Pancreas (tissue), 10 donors: ENCODE measurements at places on chromosomes 5 and 9.

DNA sequence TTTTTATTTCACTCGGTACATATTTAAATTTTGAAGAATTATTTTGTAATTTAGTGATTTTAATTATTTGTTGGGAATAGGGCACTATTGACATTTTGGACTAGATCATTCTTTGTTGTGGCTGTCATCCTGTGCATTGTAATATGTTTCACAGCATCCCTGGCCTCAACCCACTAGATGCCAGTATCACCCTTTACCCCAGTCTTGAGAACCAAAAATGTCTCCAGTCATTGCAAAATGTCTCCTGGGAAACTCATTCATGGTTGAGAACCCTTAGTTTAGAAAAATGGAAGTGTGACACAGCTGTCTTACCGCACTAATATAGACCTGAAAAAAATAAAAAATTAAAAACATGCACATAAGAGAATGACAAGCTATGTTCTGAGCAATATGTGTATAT is 88.4 kb upstream of the CCDC152 start:
- H3K27ac ChIP-seq: no peak overlapping the region
- H3K4me3 ChIP-seq: no peak overlapping the region
- H3K4me1 ChIP-seq: no peaks in the 10 kb centered on the region
- H3K27me3 ChIP-seq: no peaks in the 10 kb centered on the region
- H3K36me3 ChIP-seq: no peaks in the 10 kb centered on the region

- no peaks in the 10 kb centered on the region for H3K27me3 ChIP-seq
- no peak overlapping the region for H3K27ac ChIP-seq
- H3K4me1 ChIP-seq: no peaks in the 10 kb centered on the region
- H3K4me3 ChIP-seq: no peak overlapping the region
- H3K36me3 ChIP-seq: no peaks in the 10 kb centered on the region
Measured at GRCh38 chr5:133713751-133714150, 101.4 kb upstream of the FSTL4 start.

DNA sequence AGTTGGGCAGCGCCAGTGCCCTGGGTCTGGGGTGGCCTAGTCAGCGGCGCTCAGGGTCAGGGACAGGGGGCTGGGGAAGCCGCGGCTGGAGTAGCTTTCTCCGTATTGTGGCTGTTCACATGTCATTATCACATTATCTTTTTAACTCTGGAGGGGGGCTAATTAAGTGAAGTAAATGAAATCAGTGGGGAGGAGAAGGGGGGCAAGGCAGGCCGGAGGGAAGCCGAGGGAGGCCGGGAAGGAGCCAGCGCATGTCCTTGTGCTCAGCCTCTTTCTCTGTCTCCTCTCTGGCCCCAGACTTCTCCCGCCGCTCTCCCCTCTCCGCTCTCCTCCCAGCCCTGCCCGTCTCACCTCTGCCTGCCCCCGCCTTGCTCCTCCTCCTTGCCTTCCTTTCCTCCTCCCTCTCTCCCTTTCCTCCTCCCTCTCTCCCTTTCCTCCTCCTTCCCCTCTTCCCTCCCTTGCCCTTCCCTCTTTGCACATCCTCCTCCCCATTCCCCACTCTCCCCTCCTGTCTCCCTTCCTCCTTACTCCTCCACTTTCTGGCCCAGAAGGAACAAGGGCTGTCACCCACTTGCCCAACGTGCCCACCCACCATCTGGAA is 38.7 kb downstream of the ASS1 start:
- no peak overlapping the region for H3K4me3 ChIP-seq
- H3K4me1 ChIP-seq: no peaks in the 10 kb centered on the region
- H3K27me3 ChIP-seq: no peaks in the 10 kb centered on the region

- no peak overlapping the region for H3K27ac ChIP-seq
- H3K4me1 ChIP-seq: no peaks in the 10 kb centered on the region
- no peak overlapping the region for H3K4me3 ChIP-seq
- no peak for DNase-seq
Measured at GRCh38 chr9:92504881-92505280, 22.6 kb upstream of the ASPN start.

GRCh38 chr5:89396278-89396954 is 513.4 kb upstream of the MEF2C start:
- H3K4me3 ChIP-seq: no peak overlapping the region
- no peaks in the 10 kb centered on the region for H3K27me3 ChIP-seq
- no peak for DNase-seq
- no peaks in the 10 kb centered on the region for H3K4me1 ChIP-seq

DNA sequence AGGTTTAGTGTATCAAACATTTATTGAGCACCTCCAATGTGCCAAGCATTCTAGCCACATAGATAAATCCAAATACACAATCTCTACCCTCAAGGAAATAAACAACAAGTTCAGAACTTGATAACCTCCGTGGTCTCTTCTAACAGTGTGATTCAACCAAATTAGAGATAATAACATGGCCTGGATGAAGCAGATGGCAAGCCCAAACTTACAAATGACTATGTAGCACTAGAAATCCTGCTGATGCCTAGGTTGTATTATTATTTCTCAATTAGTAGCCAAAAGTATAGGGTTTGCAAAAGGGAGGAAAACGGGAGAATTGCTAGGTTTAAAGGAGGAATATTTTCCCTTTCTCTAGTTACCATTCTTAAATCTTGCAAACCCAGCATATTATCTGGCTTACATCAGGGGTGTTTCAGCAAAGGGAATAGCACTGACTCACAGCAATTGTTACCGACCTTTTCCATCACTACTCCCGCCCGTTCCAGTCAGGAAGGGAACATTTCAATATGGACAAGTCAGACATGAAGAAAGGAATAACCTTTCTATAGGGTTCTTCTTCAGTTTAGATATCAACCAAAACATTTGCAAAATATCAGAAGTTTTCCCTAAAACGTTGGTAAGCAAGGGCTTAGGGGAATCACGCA is 2.3 kb downstream of the DPYSL3 start:
- DNase-seq: no peak
- H3K27ac ChIP-seq: no peak overlapping the region
- peaks cover 9% of the 10 kb centered on the region for H3K4me1 ChIP-seq
- H3K27me3 ChIP-seq: peaks cover 6% of the 10 kb centered on the region
- H3K4me3 ChIP-seq: no peak overlapping the region

- H3K27ac ChIP-seq: no peak overlapping the region
- no peak overlapping the region for H3K4me3 ChIP-seq
- no peaks in the 10 kb centered on the region for H3K4me1 ChIP-seq
Measured at GRCh38 chr5:170262061-170263045, 29.6 kb downstream of the C5orf58 start.

DNA sequence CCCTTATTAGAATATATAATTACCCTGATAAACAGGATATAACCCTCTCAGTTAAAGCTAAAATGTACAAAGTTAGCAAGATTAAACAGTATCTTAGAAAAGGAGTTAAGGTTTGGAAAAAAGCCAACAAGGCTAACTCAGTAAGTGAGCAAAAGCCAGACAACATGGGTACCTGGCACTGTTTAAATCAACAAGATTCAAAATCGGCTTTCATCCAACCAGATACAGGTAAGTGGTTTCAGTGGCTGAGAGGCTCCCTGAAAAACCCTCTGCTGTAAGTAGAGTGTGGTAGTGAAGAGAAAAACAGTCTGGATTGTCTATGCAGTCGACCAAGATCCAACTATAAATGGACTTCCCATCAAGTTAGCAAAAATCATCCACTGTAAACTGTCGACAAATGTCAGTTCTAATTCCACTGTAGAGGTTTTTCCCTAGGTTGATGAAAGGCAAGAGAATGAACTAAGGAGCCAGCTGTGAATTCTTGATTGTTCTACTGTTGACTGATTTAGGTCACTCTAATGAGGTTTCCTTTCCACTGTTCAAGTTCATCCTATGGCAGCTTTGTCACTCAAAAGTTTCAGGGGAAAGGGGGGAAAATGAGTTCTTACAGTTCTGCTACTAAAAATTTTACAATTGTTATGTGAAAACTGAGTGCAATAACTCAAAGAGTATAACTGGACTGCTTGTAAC is 27.3 kb downstream of the ETF1 start:
- H3K36me3 ChIP-seq: peaks cover 14% of the 10 kb centered on the region
- H3K4me1 ChIP-seq: no peaks in the 10 kb centered on the region
- no peak overlapping the region for H3K27ac ChIP-seq
- H3K27me3 ChIP-seq: no peaks in the 10 kb centered on the region

DNA sequence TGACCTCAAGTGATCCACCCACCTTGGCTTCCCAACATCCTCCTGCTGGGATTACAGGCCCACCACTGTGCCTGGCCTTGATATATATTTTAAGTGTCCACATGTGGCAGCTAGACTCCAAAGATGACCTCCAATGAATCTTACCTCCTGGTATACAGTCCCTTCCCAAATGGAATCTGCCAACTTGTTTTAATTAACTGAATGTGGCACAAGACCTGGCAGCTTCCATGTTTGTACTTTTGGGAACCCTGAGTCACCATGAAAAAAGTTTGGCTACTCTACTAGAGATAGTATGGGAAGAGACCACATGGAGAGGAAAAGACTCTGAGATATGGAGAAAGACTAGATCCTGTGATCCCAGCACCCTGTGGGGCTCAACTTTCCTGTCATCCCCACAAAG is 42.5 kb downstream of the CCL28 start:
- no peaks in the 10 kb centered on the region for H3K27me3 ChIP-seq
- no peak overlapping the region for H3K4me3 ChIP-seq
- no peak for DNase-seq
- no peaks in the 10 kb centered on the region for H3K4me1 ChIP-seq

GRCh38 chr5:89353837-89354551 is 471.0 kb upstream of the MEF2C start:
- no peak for DNase-seq
- no peaks in the 10 kb centered on the region for H3K27me3 ChIP-seq
- H3K4me3 ChIP-seq: no peak overlapping the region
- no peaks in the 10 kb centered on the region for H3K4me1 ChIP-seq
- H3K36me3 ChIP-seq: no peaks in the 10 kb centered on the region

GRCh38 chr5:61796773-61797172 is 464.7 kb downstream of the ZSWIM6 start:
- no peak overlapping the region for H3K4me3 ChIP-seq
- no peak overlapping the region for H3K27ac ChIP-seq
- DNase-seq: no peak
- no peaks in the 10 kb centered on the region for H3K27me3 ChIP-seq
- H3K36me3 ChIP-seq: no peaks in the 10 kb centered on the region

- H3K27me3 ChIP-seq: no peaks in the 10 kb centered on the region
- no peak overlapping the region for H3K4me3 ChIP-seq
- H3K27ac ChIP-seq: no peak overlapping the region
- H3K36me3 ChIP-seq: no peaks in the 10 kb centered on the region
- no peak for DNase-seq
Measured at GRCh38 chr5:125210242-125210947, 464.0 kb upstream of the ZNF608 start.

GRCh38 chr5:115418788-115419187 is 122.3 kb upstream of the CCDC112 start:
- no peaks in the 10 kb centered on the region for H3K36me3 ChIP-seq
- peaks cover 11% of the 10 kb centered on the region for H3K4me1 ChIP-seq
- no peak overlapping the region for H3K4me3 ChIP-seq
- no peaks in the 10 kb centered on the region for H3K27me3 ChIP-seq

DNA sequence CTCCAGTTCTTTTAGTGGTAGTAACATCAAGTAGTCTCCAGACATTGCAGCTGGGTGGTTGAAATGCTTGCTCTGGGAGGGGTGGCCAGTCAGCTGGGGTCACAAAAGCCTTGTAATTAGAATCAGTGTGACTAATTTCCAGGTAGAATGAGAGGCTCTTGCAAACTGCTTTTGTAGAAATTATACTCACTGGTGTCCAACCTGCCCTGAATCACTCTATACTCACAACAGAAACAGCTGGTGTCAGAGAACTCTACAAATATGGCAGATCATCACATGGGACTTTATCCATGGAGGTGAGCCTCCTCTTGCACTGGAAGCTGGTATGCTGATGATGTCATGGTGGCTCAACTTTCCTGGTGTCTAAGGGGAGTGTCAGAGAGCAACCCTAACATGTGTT is 71.3 kb downstream of the SH3TC2 start:
- H3K4me3 ChIP-seq: no peak overlapping the region
- no peak overlapping the region for H3K27ac ChIP-seq

DNA sequence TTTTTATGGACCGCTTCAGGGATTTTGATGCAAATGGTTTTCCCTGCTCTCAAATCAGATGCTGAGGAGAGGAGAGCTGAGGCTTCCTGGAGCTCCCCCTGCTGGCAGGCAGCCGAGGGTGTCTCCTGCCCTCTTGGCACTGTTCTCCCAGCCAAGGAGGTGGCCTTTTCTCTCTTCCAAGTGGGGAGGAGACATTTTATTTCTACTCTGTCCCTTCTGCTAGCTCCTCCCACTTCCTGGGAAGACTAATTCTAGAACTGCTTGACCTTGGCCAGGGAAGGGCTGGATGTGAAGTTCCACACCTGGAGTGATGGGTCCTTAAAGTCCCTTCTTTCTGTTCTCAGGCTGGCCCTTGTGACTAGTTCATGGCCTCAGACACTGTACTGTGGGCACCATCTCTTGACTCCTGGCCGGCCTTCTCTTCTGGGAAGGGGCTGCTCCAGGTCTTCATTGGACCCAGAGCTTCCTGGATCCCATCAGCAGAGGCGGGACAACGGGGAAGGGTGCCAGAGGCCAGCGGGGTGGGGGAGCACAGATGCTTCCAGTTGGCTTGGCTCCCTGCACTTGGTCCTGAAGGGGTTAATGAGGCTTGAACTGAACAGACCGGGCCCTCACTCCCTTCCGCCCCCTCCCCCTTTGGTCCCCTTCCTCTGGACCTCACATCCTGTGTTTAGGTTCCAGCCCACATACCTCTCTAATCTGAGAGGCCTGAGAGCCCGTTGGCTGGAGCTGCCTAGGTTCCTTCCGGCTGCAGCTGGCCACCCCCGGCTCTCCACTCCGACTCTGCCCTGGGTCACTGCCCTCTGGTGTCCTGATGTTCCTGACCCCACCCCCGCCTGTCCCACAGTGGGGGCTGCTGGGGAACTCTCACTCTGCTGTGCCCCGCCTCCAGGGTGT is 32.1 kb downstream of the PTPA start:
- H3K4me3 ChIP-seq: no peak overlapping the region
- DNase-seq: peak; percentile 79
- H3K4me1 ChIP-seq: peaks cover 15% of the 10 kb centered on the region

DNA sequence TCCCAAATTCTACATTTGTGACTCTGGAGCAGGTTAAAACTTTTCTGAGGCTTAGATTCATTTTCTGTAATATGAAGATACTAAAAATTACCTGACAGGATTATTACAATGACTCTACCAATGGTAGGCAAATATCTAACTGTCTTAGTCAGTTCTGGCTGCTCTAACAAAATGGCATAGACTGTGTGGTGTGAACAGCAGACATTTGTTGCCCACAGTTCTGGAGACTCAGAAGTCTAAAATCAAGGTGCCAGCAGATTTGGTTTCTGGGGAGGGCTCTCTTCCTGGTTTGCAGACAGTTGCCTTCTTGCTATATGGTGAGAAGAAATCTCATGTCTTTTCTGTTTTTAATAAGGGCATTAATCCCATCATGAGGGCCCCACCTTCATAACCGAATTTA is 245.1 kb downstream of the MAST4 start:
- H3K27ac ChIP-seq: no peak overlapping the region
- no peak overlapping the region for H3K4me3 ChIP-seq
- H3K4me1 ChIP-seq: no peaks in the 10 kb centered on the region
- no peaks in the 10 kb centered on the region for H3K36me3 ChIP-seq
- no peak for DNase-seq
- no peaks in the 10 kb centered on the region for H3K27me3 ChIP-seq
